SIG-M5 (cell line): ENCODE measurements at places on chromosomes 11 and 22.

DNA sequence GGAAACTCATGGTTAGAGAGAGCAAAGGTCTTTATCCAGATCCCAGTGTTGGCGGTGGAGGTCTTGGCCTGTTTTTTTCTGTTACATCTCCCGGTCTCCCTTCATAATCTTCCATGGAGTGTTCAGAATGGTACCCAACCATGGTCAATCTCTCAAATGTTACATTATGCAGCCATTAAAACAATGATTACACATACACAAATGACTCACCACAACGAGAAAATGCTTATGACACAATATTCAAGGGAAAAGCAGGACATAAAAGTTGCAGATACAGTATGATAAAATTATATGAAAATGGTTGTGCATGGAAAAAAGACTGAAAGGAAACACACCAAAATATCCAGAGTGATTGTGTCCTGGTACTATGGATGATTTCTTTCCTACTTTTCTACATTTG, 17.8 kb upstream of the CSNK1E start:
- no peak for DNase-seq

DNA sequence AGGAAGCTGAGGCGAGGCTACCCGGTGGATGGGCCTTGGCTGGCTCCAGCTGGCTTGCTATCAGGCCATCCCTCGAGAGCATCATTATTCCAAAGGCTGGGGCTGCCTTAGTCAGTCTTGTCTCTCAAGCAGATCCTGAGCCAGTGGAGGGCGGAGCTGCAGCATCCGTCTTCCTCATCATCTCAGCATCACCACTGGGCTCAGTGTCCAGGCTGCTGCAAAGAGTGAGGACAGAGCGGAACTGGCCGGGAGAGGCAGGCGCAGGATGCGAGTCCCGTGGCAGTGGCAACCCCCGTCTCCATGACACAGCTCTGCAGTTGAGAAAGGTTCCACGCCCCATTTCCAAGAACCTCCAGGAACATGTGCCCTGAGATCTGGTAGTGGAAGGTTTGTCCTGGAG, 4.4 kb downstream of the TP53I11 start:
- DNase-seq, result no peak

- no peak for DNase-seq
Measured at GRCh38 chr22:21568347-21569075, 997 bp downstream of the UBE2L3 start.

DNA sequence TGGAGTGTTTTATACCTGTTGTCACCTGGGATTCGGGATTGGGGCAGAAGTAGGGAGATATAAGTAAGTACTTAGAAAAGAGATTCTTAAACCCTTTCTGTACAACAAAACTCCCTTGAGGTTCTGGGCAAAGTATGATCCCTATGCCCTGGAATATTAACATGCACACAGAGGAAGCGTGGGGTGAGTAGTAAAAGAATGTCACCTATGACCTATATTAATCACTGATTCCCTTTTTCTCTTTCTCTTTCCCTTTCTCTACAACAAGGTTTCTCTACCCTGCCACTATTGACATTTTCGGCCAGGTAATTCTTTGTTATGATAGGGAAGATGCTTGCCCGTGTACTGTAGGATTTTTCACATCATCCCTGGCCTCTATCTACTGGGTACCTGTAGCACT, 209.7 kb upstream of the PLET1 start:
- DNase-seq, result no peak

DNA sequence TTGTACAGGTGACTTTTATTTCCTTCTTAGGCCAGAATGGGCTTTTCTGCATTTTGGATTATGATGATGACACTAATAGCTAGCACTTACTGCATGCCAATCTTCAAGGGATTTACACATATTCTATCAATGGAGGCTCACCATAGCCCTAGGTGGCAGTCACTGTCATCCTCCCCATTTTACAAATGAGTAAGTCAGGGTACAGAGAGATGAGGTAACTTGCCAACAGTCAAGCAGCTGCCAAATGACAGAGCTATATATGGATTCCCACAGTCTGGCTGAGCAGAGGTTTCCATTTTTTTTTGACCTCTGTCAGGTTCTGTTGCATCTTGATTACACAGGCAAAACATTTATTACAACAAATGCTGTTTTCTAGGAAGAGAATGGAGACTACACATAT, 23.8 kb upstream of the C11orf96 start:
- DNase-seq, result no peak

DNA sequence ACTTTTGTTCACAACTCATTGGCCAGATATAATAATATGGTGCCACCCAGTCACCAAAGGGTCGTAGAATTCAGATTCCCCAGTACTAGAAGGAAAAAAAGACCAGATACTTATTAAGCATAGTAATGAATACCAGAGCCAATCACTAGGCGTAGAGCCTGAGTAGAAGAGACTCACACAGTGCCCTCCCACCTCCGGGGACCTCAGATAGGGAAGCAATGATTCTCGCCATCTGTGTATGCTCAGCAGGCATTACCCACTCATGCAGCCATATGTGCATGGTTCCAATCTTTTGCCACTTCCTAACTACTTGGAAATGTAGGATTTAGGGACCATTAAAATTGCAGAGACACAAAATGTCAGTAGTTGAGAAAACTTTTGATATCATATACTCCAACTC, 85.3 kb downstream of the C11orf87 start:
- no peak for DNase-seq
